Natural killer cell (primary cell): ENCODE measurements at places on chromosomes 4 and X.
A peak's percentile ranks its signal among the peaks of the same experiment; 100 is the strongest.

DNA sequence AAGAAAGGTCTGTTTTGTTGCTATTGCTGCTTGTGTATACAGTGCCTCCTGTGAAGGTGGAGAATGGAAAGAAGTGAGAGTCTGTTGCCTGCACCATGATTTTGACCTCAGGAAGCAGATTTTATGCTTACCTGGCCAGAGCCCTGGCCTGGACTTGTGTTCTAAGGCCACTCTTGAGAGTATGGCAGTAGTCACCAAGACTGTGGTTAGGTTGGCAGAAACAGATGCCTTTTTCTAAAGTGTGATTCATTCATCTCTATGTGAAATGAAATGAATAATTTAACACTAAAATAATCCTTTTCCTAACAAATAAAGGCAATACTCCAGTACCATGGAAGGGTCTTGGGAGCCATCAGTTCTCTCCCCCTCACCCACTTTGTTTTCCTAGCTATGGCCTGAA is 161.8 kb downstream of the DCLK2 start:
- H3K36me3 ChIP-seq = no peaks in the 10 kb centered on the region
- H3K27me3 ChIP-seq = no peaks in the 10 kb centered on the region
- DNase-seq = no peak
- no peak overlapping the region for H3K27ac ChIP-seq

DNA sequence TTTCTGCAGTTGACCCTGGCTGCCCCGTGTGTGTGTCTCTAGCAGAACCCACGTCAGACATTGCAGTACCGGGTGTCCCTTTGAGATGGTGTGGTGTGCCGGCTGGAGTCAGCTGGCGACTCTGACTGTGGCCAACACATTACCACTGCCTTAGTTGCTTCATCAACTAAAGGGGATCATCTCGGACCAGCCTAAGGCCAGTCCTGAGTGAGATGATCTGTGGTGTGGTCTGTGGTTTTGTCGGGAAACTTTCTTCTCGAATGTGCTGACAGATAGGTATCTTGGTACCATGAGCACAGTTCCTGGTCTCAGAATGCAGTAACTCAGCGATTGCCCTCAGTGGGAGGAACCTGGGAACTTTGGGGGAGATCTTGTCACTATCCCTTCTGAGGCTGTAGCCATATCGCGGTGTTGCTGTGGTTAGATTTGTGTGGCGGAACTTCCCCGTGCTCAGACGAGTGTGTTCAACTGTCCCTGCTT is 15.8 kb downstream of the TBC1D14 start:
- H3K36me3 ChIP-seq = peaks cover 15% of the 10 kb centered on the region
- no peak overlapping the region for H3K4me3 ChIP-seq
- no peaks in the 10 kb centered on the region for H3K27me3 ChIP-seq
- no peak for DNase-seq
- peaks cover 67% of the 10 kb centered on the region for H3K4me1 ChIP-seq
- no peak overlapping the region for H3K27ac ChIP-seq

- no peaks in the 10 kb centered on the region for H3K4me1 ChIP-seq
- no peaks in the 10 kb centered on the region for H3K36me3 ChIP-seq
- DNase-seq = no peak
- no peak overlapping the region for H3K4me3 ChIP-seq
Measured at GRCh38 chr4:41509451-41509866, 28.5 kb upstream of the LIMCH1 start.

- peaks cover 79% of the 10 kb centered on the region for H3K36me3 ChIP-seq
- DNase-seq = no peak
- H3K27me3 ChIP-seq = no peaks in the 10 kb centered on the region
- H3K27ac ChIP-seq = no peak overlapping the region
Measured at GRCh38 chr4:184397516-184398163, 76.7 kb downstream of the IRF2 start.

DNA sequence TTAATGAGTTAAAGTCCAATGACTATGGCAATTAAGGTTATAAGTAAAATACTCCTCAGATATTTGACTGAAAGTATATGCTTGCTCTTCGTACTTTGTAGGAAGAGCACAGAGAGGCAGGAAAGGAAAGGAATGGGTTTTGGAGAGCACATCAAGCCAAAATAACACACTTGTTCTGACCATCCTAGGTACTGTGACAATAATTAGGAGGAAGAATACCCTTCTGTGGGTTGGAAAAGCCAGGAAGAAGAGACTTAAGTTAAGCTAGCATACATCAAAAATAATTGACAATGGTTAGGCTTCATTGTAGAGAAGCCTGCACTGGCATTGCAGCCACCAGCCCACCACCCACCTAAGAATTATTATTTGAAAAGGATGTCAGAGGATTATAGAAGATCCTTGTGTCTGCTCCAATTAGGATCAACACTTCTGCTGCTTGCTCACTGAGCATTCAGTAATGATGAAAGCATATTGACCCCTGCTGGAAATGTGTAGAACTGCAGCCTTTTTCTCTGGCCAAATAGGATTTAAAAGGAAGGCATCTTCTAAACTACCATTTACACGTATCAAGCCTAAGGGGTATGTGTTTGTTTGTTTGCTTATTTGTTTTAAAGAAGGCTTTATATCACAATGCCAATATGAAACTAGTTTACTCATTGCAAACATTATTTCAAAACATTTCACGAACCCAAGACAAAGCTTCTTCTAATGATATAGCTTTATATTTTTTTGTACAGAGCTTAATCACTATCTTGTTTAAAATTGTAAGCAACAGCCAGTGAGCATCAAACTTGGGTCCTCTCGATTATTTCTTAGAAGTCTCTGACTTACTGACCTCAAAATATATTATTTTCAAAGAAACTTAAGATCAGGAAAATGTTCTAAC is 286.2 kb upstream of the TET2 start:
- no peak for DNase-seq
- H3K4me1 ChIP-seq = no peaks in the 10 kb centered on the region
- no peaks in the 10 kb centered on the region for H3K27me3 ChIP-seq

GRCh38 chrX:19190902-19191301 is 68.6 kb upstream of the ADGRG2 start:
- H3K4me1 ChIP-seq = no peaks in the 10 kb centered on the region
- DNase-seq = no peak
- H3K27me3 ChIP-seq = no peaks in the 10 kb centered on the region
- H3K36me3 ChIP-seq = no peaks in the 10 kb centered on the region
- no peak overlapping the region for H3K27ac ChIP-seq

- no peak overlapping the region for H3K4me3 ChIP-seq
- DNase-seq = no peak
- no peaks in the 10 kb centered on the region for H3K36me3 ChIP-seq
- no peak overlapping the region for H3K27ac ChIP-seq
Measured at GRCh38 chr4:123832173-123833026, 435.8 kb downstream of the SPRY1 start.

DNA sequence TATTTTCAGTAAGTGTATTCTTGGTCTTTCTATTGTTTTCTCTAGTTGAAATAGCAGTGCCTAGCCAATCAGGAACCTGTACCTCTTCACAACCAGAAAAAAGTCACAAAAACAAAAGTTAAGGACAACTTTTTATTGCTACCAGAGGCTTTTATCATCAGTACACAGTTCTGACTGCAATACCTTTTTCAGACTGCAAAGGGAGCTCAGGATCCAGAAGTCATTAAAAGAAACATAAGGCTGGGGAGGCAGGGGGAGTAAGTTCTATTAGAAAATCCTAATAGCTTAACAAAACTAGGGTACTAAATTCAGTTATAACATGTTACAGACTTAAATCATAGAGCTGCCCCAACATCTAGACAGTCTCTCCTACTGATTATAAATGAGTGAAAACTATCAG is 28.8 kb downstream of the CCNI start:
- no peak overlapping the region for H3K27ac ChIP-seq
- peaks cover 51% of the 10 kb centered on the region for H3K36me3 ChIP-seq
- DNase-seq = peak; percentile 41
- no peaks in the 10 kb centered on the region for H3K4me1 ChIP-seq
- no peak overlapping the region for H3K4me3 ChIP-seq
- no peaks in the 10 kb centered on the region for H3K27me3 ChIP-seq

DNA sequence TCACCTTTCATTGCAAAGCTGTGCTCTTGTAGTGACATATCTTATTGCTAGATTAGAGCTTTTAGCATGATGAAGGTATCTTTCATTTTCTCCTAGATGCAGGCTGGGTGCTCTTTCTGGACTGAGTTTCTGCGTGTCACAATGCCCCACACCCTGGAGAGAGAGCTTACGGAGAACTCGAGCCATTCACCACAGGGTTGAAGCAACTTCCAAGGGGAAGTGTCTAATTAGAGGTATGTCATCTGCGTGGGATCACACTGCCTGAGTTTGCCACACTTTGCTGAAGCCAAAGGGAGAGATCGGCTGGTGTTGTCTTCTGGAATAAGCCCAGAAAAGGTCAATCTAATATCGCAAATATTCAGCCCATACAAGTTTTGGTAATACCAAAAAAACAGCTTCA is 179.3 kb upstream of the MBNL3 start:
- no peak for DNase-seq
- H3K27me3 ChIP-seq = no peaks in the 10 kb centered on the region
- H3K27ac ChIP-seq = no peak overlapping the region
- no peaks in the 10 kb centered on the region for H3K4me1 ChIP-seq
- no peaks in the 10 kb centered on the region for H3K36me3 ChIP-seq

- no peaks in the 10 kb centered on the region for H3K36me3 ChIP-seq
- DNase-seq = no peak
- H3K4me3 ChIP-seq = no peak overlapping the region
- H3K4me1 ChIP-seq = no peaks in the 10 kb centered on the region
- H3K27me3 ChIP-seq = no peaks in the 10 kb centered on the region
Measured at GRCh38 chrX:83771664-83772063, 89.3 kb upstream of the CYLC1 start.

DNA sequence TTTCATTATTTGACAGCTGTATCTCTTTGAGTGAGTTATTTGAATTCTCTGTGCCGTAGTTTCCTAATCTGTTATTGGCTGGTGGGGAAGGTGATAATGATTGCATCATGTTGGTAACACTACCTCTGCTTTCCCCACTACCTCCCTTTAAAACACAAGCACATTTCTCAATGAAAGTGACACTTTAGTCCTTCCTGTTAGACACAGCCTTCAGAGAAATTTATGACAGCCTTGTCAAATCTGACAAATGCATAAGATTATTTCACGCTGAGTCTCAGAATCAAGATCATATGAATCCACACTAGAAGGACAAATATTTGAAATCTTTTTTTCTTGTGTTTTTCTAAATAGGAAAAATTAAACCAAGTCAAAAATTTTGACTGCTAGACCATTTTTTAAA is 896.1 kb downstream of the CENPC start:
- no peaks in the 10 kb centered on the region for H3K4me1 ChIP-seq
- no peaks in the 10 kb centered on the region for H3K27me3 ChIP-seq
- H3K36me3 ChIP-seq = no peaks in the 10 kb centered on the region
- no peak for DNase-seq

DNA sequence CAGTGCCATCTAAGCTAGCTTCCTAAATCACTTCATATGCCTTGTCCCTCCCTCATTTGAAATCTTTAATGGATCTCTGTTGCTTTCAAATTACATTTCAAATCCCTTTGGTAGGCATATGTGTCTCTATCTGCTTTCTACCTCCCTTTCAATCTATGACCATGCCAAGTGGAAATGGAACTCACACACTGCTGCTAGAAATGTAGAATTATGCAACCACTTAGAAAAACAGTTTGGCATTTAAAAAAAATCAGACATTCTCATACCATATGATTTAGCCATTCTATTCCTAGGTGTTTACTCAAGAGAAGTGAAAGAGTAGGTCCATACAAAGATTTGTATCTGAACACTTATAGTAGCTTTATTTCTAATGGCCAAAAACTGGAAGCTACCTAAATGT is 413.5 kb upstream of the INTU start:
- no peak overlapping the region for H3K4me3 ChIP-seq
- DNase-seq = no peak
- no peak overlapping the region for H3K27ac ChIP-seq

- DNase-seq = no peak
- no peak overlapping the region for H3K4me3 ChIP-seq
- H3K4me1 ChIP-seq = peaks cover 20% of the 10 kb centered on the region
- H3K27me3 ChIP-seq = no peaks in the 10 kb centered on the region
Measured at GRCh38 chrX:54811301-54811885, 3.8 kb downstream of the MAGED2 start.

DNA sequence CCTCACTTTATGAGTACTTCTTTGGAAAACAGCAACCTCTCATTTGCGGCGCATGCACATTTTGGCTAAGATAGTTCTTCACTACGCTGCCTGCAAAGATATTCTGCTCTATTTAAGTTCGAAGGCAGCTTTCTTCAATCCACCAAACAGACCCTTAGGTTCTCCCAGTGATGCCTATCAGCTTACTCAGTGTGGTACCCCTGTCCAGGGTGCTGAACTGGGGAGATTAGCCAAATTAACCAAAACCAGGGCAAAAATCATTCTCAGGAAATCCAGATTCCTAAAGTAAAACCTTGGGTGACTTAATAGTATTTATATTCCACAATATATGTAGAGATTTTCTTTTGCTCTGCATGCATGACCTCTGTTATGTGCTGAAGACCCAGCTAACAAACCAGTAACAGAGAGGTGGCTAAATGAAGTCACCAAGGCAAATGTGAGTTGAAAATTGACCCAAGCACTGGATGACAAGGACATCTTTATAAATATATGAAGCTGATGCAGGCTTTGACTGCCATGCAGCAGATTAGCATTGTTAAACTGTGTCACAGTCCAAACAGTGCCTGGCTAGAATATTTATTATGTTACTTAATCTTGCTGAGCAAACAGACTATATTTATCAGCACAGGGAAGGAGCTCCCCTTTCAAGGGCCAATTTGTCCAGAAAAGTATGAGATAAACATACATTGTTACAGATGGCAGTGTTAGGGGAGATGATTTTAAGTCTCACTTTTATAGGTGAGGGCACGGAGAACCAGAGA is 418.2 kb downstream of the STIM2 start:
- DNase-seq = no peak
- H3K36me3 ChIP-seq = no peaks in the 10 kb centered on the region
- no peaks in the 10 kb centered on the region for H3K4me1 ChIP-seq

DNA sequence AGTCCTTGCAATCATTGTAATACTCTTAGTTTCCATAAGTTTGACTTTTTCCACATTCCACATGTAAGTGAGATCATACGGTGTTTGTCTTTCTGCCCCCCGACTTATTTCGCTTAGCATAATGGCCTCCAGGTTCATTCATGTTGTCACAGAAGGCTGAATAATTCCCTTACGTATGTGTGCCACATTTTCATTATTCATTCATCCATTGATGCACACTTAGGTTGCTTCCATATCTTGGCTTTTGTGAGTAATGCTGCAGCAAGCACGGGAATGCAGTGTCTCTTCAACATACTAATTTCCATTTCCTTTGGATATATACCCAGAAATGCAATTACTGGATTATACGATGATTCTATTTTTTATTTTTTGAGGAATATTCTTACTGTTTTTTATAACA is 22.0 kb upstream of the VEGFC start:
- no peak overlapping the region for H3K27ac ChIP-seq
- no peaks in the 10 kb centered on the region for H3K4me1 ChIP-seq

- H3K4me3 ChIP-seq = no peak overlapping the region
- no peaks in the 10 kb centered on the region for H3K27me3 ChIP-seq
- no peaks in the 10 kb centered on the region for H3K4me1 ChIP-seq
- DNase-seq = no peak
- H3K27ac ChIP-seq = no peak overlapping the region
Measured at GRCh38 chrX:110432091-110432905, 73.7 kb downstream of the RTL9 start.

GRCh38 chrX:51024106-51024696 is 113.7 kb downstream of the BMP15 start:
- H3K27me3 ChIP-seq = no peaks in the 10 kb centered on the region
- H3K36me3 ChIP-seq = no peaks in the 10 kb centered on the region
- no peak overlapping the region for H3K4me3 ChIP-seq
